ENCODE measurements at places on chromosomes 16 and 17.
A peak's percentile ranks its signal among the peaks of the same experiment; 100 is the strongest.

GRCh38 chr16:3607161-3607560, 4.2 kb downstream of the SLX4 start:
- no peak for DNase-seq

DNA sequence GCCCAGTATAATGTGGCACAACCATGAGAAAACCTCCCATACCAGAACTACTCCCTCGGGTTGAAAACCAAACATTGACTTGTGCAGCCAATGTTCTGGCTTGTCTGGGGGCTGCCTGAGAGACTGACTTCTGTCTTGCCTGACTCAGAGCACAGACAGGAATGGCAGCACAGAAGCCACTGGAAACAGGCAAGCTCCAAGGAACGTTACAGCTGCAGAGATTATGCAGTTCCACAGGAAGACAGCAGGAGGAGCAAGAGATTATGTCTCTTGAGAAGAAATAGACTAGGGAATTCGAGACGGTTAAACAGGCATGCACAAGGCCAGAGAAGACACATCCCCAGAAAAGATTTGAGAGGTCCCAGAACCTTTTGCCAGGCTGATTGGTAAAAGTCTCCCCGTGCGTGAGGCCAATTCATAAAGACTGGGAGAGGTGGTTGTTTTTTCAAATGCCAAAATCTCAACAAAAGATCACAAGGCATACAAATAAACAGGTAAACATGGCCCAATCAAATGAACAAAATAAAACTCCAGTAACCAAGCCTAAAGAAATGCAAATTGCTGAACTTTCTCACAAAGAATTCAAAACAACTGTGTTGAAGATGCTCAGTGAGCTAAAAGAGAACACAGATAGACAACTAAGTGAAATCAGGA, 90.6 kb upstream of the CDH5 start:
- DNase-seq: no peak

DNA sequence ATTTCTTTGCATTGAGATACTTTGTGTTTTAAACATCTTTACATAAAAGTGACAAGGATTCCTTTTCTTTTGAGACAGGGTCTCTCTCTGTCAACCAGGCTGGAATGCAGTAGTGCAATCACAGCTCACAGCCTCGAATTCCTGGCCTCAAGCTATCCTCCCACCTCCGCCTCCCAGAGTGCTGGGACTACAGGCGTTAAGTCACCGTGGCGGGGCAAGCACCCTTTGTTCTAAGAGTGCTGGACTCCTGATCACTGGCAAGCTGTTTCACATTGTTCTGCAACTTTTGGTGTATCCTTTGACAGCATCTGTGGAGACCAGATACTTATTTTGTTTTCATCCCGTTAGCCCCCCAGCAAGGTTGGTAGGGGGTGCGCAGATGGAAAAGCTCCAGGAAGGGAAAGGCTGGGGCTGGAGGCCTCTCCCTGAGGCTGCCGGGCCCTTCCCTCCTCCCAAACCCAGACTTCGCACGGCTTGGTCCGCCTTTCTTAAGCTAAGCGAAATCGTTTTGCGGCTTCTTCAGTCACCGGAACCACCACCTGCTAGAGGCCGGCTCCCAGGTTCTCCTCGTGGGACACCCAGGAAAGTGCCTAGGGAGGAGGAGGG, 1.1 kb downstream of the ST6GALNAC2 start:
- DNase-seq: no peak

GRCh38 chr17:19746517-19746916, 1.6 kb downstream of the ALDH3A1 start:
- no peak for DNase-seq

- no peak for DNase-seq
These were observed 226.0 kb downstream of the TOX3 start for GRCh38 chr16:52320930-52321439.

- DNase-seq: no peak
These were observed 71.1 kb downstream of the CPPED1 start for GRCh38 chr16:12732600-12732999.

DNA sequence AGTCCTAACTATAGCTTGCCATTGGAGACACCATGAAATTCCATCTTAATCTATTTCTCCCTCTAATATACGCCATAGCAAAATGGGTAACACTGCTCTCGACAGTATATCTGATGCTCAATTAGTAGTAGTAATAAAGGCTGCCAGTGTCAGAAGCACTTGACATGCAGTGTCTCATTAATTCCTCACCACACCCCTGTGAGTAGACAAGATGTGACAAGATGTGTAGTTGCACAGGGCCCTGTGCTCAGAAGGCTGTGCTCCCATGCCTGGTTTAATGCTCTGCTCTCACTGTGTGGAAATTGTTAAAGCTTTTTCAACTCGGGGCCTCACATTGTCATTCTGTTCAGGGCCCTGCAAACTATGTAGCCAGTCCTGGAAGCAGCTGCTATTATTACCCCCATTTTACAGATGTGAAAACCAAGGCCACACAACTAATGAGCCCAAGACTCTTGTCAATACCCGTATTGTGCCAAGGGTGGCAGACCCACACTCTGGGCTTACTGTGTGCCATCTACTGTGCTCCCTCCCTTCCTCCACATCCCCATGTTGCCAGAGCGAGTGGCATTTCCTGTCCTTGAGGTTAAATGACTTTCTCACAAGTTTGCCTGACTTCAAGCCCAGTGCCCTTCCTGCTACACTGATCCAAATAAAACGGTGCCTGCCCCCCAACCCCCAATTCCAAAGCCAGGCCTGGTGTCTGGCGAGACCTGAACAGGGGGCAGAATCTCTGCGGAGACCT, 287.3 kb upstream of the CCL2 start:
- no peak for DNase-seq

- DNase-seq: no peak
These were observed 3.7 kb downstream of the SPATA2L start for GRCh38 chr16:89697616-89698331.

GRCh38 chr16:85491058-85491771, 121.9 kb upstream of the GSE1 start:
- no peak for DNase-seq

GRCh38 chr16:9539346-9539745, 447.9 kb downstream of the HAPSTR1 start:
- DNase-seq: no peak

- peak; percentile 87 for DNase-seq
These were observed at the start of gene UTP18 for GRCh38 chr17:51260237-51261023. Gene UTP18 (plus strand): TSS chr17:51260546. CDS start chr17:51260585, 39 bp downstream.

DNA sequence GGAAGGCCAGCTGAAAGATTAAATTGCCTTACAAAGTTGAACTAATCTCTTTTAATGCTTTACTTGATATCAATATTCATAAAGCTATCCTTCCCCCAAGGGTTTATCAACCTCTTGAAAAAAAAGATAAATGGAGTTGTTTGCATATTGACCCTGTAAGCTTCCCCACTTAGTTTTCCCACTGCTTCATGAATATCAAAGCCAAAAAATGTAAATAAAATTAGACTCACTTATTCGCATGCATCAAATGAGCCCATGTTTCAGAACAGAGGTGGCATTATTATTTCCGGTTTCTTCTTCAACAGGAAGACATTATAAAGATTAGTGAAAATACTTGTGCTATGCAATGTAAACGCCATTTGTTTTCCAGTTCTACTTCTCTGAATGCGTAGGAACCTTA, 150.7 kb downstream of the CDH11 start:
- no peak for DNase-seq

GRCh38 chr17:35218915-35219314, 24.0 kb upstream of the SLFN5 start:
- no peak for DNase-seq

GRCh38 chr16:17230932-17231581, 239.7 kb downstream of the XYLT1 start:
- no peak for DNase-seq

- DNase-seq: no peak
These were observed 77.7 kb upstream of the GNG13 start for GRCh38 chr16:878072-878784.

GRCh38 chr16:50441486-50442157, 72.8 kb upstream of the BRD7 start:
- DNase-seq: no peak

DNA sequence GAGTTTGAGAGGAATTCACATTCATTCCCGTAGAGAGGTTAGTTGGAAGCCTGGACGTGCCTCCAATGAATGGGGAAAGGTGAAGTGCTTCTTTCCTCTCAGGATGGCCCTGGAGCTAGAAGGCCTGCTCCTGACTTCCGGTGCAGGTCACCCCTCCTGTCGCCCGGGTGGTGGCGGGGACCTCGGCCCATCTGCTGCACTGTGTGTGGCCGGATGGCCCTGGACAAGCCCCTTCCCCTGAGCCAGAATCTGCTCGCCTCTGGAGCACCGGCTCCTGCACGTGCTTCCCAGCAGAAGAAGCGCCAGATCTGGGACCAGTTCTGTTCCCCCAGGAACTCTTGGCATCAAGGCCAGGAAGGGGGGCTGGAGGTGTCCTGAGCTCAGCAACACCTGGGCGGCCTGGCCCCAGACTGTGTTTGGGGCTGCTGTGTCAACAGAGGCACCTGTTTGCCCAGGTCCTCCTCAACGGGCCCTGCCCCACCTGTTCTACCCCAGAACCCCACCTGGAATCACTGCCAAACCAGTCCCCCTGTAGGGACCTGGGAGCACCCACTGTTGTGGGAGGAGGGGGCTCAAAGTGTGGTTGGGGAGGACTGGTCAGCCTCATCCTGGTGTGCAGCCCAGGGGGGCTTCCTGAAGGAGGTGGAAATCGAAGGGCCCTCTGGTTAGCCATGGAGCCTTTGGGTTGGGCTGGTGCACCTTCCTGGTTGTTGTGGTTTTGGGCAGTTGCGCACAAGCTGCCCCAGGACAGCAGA, 5.1 kb upstream of the PERCC1 start:
- no peak for DNase-seq

- no peak for DNase-seq
These were observed 57.1 kb upstream of the EMP2 start for GRCh38 chr16:10637337-10638037.

GRCh38 chr17:16474012-16474725, 17.8 kb downstream of the LRRC75A start:
- DNase-seq: no peak

GRCh38 chr17:43907425-43907981, at the start of gene MPP2:
Gene MPP2 (minus strand): TSS chr17:43907536. CDS start chr17:43904460, 3,076 bp downstream.
- peak; percentile 25 for DNase-seq

- DNase-seq: peak; percentile 53
These were observed at the start of gene ACSM3 for GRCh38 chr16:20763461-20764232. Gene ACSM3 (plus strand): TSS chr16:20764014. CDS start chr16:20770035, 6,021 bp downstream.

GRCh38 chr16:57261806-57262205, 16.7 kb downstream of the ARL2BP start:
- no peak for DNase-seq

DNA sequence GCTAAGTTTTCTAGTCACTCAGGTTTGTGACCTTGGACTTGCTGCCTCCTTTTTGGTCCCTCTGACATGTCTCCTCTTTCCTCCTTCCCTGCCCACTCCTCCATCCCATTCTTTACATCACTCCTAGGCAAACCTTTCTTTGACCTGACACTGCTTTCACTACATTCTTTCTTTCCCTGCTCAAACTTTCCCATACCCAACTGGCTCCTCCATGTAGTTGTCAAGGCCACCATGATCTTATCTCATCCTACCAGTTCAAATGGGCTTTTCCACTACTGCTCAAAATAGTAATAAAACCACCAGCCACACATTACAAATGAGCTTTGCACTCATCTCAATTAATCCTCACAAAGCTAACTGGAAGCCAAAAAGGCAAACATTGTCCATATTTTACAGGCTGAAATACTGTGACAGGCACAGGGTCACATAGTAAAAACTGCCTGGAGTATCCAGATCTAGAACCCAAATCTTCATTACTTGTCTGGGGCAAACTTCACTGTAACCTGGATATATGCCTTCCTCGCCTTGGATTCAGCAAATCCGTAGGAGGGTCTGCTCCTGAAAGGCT, 14.4 kb downstream of the MRPS23 start:
- DNase-seq: no peak

- no peak for DNase-seq
These were observed 30.4 kb downstream of the KIAA0513 start for GRCh38 chr16:85057948-85058347.

DNA sequence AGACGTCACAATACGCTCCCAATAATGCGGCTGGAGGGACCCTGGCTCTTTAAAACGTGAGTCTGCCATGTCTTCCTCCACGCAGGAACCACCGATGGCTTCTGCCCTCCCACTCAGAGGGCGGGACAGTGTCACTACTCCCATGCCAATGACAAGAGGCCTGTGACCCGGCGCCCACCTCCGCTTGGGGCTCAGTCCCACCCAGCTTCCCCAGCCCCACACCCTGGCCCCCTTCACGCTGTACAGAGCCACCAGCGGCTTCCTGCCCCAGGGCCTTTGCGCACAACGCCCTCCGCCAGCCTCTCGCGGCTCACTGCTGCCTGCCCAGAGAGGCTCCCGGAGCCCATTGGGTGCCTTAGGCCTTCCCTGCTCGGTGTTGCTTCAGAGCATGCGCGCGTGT, 29.5 kb upstream of the ZNF469 start:
- no peak for DNase-seq

DNA sequence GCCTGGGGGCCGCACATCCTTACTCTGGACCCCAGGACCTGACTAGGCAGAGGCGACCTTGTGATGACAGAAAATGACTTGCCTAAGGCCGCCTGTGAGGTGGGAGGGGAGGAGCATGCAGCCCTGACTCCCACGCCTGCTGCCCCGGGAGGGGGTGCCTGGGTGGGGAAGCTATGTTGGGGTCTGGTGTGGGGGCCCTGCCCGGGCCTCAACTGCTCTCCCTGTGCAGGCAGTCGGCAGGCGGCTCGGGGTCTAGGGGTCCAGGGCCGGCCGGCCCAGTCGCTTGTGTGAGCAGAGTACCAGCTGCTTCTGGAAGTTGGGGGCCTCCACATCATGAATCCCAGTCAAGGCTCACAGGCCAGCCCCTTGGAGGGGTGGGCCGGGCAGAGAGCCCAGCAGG, 48.1 kb downstream of the PRMT7 start:
- no peak for DNase-seq
